CD4-positive, alpha-beta T cell (primary cell): ENCODE measurements at places on chromosomes 6 and 20.
A peak's percentile ranks its signal among the peaks of the same experiment; 100 is the strongest.

GRCh38 chr6:141552463-141552862 lies 580.3 kb upstream of the GJE1 start:
- no peak for DNase-seq

GRCh38 chr6:13303668-13304017 lies 24.7 kb downstream of the TBC1D7 start:
- DNase-seq = no peak

DNA sequence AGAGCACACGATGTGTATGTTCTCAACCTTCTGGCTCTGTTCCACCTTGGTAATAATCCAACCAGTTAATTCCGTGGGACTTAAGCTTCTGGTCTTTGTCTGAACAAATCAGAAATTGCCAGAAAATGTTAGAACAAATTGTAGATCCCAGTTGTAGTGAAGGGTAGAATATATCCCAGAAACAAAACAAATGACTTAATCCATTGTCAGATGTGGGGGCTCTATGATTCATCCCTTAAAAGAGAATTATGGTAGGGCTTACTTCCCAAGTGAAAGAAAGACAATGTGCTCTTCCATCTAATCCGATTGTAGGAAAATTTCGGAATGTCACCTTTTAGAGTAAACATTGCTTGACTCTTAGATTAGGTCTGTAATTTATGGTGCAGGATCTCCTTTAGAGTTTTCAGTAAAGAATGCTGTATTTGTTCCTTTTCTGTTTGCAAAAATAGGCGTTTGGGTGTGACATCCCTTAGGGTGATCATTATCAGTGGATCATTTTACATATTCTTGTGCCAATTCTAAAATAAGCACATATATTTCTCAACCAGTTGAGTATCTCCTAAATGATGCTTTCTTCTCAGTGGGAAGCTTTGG lies 234.5 kb upstream of the ZNF217 start:
- DNase-seq = no peak

DNA sequence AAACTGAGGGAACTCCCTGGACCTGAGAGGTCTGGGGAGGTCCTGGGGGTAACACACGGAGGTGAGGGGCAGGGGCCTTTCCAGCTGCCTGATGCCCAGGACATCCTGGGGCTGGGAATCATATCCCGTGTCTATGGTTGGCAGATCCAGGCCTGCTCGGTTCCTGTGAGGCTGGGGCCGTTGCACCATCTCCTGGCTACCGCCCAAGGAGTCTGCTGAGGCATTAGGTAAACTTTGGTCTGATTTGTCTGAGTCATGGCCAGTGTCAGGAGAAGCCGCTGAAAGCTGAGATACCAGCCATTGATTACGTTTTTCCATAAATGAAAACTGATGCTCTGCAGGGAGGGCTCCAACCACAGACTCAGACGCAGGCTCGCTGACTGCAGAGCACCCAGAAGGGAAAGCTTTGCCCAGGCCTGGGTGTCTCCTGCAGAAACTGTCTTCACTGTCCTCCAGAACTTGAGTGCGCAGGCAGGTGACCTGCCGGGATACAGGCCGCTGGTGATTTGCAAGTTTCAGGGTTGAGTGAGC lies 14.2 kb downstream of the TRAF3IP2 start:
- no peak for DNase-seq

DNA sequence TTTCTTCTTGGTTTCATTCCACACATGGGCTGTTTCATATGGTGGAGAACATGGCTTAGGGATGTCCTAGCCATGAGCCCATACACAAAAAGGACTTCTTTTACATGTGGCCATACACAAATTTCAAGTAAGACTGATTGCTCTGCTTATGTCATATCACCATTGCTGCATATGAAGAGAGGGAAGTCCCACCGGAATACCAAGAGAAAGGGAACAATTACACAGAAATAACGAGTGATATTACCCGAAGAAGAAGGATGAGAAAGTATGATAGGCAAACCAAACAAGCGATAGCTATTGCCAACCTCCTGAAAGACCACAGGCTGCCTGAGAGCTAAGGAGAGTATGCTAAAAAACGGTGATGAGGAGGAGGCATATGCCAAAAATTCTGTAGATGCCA lies 70.5 kb upstream of the TNFRSF21 start:
- no peak for DNase-seq

- DNase-seq = no peak
Measured at GRCh38 chr6:79694623-79695343, 63.7 kb downstream of the SH3BGRL2 start.

- DNase-seq = no peak
Measured at GRCh38 chr6:21198032-21198640, 395.4 kb upstream of the SOX4 start.

GRCh38 chr6:30944051-30944450 lies 3.3 kb downstream of the MUCL3 start:
- no peak for DNase-seq

GRCh38 chr6:139164001-139164400 lies 29.1 kb downstream of the HECA start:
- DNase-seq = peak; percentile 30

GRCh38 chr6:14972379-14973067 lies 273.3 kb upstream of the JARID2 start:
- DNase-seq = no peak

GRCh38 chr20:59087829-59088433 lies 45.3 kb upstream of the PRELID3B start:
- peak; percentile 88 for DNase-seq

DNA sequence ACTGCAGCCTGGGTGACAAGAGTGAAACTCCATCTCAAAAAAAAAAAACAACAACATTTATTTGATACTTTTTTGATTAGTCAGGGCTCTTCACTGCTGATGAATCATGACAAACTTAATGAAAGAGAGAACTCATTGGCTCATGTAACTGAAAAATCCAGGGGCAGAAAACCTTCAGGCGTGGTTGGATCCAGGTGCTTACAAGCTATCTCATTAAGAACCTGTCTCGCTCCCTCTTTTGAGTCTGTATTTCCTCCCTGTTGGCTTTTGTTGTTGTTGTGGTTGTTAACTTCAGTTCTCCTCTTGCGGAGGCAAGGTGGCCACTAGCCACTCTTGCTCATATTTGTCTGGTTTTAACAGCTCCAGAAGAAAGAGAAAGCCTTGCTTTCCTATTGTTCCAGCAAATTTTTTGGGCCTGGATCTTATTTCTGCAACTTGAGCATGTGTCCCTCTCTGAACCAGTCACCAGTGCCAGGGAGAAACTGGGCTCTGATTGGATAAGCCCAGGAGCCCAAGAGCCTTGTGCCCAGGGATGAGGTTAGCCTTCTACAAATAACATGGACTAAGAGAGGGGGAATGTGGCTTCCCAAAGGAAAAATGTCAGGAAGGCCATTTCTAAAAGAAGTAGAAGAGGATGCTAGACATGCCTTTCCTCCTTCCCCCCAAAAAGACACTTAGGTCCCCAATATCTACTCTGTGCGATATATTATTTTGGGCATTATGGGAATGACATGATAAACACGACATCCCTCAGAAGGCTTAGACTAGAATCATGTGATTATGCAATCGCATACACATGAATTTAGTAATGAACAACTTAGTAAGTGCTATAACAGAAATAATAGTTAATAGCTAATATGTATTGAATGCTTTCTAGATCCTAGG lies 64.5 kb downstream of the PHACTR2 start:
- no peak for DNase-seq

- DNase-seq = no peak
Measured at GRCh38 chr6:134481966-134482365, 164.1 kb upstream of the SGK1 start.

- DNase-seq = no peak
Measured at GRCh38 chr6:126891158-126891557, 227.3 kb upstream of the RSPO3 start.

- peak; percentile 44 for DNase-seq
Measured at GRCh38 chr20:63536241-63536977, 767 bp downstream of the PTK6 start.

DNA sequence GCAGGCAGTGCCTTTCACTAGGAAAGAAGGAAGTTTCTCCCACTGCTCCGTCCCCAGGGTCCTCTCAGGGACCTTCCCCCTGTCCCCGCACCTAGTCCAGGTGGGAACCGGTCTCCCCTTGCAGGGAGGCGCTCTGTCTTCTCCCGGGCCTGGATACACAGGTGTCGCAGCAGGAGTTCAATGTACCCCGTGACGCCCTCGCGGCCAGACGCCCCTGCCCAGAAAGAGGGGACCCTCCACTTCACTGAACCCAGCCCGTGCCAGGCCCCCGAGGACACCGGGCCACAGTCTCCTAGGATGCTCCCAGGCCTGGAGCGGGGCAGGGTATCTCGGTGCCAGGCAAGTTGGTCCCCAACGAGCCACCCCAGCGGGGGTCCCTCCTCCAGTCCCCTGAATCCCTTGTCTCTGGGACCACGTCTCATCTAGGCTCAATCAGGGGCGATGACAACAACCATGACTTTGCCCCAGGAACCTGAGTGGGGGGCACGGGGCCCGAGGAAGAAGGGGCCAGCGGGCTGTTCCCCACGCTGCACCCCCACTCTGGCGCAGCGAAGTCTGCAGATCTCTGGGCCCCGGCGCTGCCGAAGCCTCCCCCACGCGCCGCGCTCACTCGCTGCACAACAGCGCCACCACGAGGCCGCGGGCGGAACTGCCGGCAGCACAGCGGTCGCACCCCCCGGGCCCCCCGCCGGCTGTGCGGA lies 103.0 kb downstream of the EDN3 start:
- DNase-seq = peak; percentile 75

GRCh38 chr20:62602550-62602949 lies 39.8 kb upstream of the SLCO4A1 start:
- DNase-seq = peak; percentile 12

DNA sequence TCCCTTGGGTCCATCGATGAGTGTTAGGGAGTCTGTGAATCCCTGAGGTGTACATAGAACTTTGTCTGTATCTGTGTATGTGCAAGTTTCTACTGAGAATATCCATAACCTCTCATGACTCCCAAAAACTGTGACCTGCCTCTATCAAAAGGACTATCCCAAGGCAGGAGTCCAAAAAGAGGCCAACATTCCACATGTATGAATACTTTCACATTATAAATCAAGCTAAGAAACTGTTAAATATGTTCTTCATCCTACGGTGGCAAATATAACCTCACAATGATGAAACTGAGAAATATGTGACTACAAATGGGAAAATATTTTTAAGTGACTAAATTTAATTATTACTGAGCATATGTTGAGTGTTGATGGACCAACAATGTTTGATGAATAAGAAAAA lies 16.1 kb upstream of the STX11 start:
- DNase-seq = no peak

DNA sequence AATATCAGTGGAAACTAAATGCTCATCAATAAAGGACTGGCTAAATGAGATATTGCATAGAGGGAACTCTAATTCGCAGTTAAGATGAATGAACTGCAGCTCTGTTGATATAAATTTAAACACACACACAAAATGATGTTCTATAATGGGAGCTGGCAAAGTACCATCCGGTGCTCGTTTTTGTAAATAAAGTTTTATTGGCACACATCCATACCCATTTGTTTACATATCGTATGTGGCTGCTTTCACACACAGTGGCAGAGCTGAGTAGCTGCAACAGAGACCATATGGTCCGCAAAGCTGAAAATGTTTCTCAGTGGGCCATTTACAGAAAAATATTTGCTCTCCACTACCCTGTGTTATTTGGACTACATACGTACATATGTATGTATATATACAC lies 120.7 kb downstream of the EDN3 start:
- DNase-seq = no peak
